ENCODE measurements at places on chromosomes 5 and 9.

DNA sequence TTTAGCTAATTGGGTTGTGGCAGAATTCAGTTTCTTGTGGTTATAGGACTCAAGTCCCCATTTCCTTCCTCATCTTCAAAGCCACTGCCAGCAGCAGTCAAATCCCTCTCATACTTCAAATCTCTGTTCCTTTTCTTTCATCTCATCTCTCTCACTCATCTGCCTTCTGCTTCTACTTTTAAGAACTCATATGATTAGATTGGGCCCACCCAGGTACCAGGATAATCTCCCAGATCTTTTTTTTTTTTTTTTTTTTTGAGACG lies 8.0 kb upstream of the REEP5 start:
- DNase-seq = no peak

GRCh38 chr9:18793122-18793521 lies 239.9 kb downstream of the SAXO1 start:
- no peak for DNase-seq

GRCh38 chr9:128419061-128419925 lies 1.4 kb upstream of the CERCAM start:
- DNase-seq = no peak

- no peak for DNase-seq
Observed at GRCh38 chr9:87876708-87877107, 6.0 kb upstream of the SPATA31E1 start.

DNA sequence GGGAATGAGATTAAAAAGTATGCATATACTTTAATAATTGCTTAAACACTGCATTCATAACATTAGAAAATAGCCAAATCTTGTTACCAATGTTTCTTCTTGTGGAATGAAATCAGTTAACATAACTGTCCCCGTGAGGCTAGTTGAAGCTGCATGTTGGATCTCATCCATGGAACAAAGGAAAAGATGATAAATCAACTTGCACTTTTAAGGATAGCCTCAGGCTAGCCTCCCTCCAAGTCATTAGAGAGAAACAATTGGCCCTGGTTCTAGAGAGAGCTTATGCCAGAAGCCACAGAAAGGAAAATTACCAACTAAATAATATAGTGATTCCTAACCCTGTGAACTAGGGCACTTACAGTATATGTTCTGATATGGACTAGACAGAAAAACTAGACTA lies 66.9 kb downstream of the GRIN3A start:
- DNase-seq = no peak

DNA sequence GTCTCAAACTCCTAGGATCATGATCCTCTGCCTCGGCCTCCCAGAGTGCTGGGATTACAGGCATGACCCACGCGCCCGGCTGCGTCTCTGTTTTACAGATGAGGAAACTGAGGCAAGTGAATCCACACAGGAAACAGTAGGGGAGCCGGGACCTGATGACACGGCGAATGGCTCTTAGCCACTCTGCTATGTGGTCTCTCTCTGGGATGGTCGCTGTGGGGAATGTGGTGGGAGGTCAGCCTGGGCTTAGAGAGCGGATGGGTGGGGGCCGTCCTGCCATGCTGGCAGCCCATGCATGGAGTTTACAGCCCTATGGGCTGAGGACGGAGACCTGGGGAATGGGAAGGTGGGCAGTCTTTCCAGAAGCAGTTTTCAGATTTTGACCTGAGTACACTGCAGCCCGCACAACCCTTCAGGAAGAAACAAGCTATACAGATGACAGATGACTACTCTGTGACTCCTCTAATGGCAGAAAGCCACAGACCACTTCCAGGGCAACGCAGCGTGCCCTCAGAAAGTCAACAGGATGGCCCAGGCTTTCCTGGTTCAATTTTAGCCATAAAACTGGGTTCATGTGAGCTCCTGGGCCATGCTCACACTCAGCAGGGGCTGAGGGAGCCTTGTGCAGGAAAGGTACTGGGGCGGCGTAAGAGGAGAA lies 136.1 kb upstream of the RAPGEF1 start:
- DNase-seq = no peak

DNA sequence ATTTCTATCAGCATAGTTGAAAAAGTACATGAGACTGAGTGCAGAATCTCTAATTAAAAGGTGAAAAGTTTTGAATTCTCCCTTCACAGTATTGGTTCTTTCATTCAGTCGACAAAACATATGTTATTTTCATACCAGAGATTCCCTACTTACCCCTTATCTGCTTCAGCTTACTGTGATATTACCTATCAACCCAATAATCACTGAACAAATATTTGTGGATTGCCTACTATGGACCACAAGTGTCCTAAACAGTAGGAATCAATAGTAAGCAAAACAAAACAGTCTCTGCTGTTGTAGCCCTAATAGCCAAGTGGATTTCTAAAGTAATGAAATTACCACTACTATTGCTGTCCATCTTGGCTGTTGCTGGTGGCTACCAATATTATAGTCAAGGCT lies 11.5 kb downstream of the CCDC152 start:
- DNase-seq = no peak

- DNase-seq = no peak
Observed at GRCh38 chr9:116524778-116525470, 162.2 kb upstream of the TRIM32 start.

GRCh38 chr5:151739939-151740335 lies 18.5 kb downstream of the ATOX1 start:
- no peak for DNase-seq

- no peak for DNase-seq
Observed at GRCh38 chr5:32767948-32768467, 56.9 kb downstream of the NPR3 start.

- DNase-seq = no peak
Observed at GRCh38 chr9:107650995-107651394, 161.4 kb upstream of the KLF4 start.

DNA sequence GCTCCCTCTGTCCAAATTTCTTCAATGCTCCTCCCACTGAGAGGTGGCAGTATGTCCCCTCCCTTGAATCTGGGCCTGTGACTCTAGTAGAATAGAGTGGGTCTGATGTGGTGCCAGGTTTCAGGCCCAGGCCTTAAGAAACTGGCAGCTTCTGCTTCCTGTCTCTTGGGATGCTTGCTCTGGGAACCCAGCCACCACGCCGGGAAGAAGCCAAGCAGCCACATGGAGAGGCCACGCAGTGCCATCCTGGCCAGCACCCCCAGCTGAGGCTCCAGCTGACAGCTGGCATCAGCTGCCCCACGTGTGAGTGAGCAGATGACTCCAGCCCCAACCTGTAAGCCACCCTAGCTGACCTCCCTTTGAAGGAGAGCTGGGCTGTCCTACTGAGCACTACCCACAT lies 7.3 kb upstream of the TSPAN17 start:
- DNase-seq = peak; percentile 92

DNA sequence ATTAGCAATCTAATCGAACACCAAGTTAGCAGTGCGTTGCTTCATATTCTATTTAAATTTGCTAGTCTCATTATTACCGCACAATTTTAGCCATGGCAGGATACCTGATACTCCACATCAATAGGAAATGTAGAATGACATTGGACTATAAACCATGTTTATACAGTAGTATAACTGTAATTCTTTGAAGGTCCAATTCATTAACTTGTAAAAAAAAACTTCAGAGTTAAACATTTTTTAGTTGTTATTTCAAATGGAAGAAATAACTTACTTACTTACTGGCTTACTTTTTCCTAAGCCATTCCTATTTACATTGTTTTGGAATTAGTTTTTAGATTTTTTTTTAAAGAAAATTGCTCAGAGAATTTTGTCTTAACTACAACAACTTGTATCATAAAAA lies 35.4 kb upstream of the ACOT12 start:
- DNase-seq = no peak

- no peak for DNase-seq
Observed at GRCh38 chr5:98458004-98458403, 315.5 kb upstream of the RGMB start.

DNA sequence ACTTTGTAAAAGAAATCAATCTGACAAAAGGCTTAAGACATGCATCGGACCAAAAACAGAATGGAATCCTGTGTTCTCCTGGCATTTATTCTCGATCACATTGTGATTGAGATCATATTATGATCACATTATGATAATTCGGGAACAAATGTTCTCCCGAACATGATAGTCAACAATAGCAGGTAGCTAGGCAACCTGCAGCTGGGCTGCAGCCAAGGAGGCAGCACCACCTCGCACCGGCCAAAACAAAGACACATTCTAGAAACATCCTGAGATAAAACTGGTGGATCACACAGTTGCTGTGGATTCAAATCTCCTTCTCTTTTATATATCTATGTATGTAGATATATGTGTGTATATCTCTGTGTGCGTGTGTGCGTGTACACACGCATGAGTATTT lies 480.6 kb upstream of the CYLC2 start:
- no peak for DNase-seq

GRCh38 chr9:100066539-100066938 lies 32.3 kb downstream of the ERP44 start:
- DNase-seq = no peak

GRCh38 chr5:131821221-131821620 lies 24.4 kb upstream of the FNIP1 start:
- DNase-seq = no peak

DNA sequence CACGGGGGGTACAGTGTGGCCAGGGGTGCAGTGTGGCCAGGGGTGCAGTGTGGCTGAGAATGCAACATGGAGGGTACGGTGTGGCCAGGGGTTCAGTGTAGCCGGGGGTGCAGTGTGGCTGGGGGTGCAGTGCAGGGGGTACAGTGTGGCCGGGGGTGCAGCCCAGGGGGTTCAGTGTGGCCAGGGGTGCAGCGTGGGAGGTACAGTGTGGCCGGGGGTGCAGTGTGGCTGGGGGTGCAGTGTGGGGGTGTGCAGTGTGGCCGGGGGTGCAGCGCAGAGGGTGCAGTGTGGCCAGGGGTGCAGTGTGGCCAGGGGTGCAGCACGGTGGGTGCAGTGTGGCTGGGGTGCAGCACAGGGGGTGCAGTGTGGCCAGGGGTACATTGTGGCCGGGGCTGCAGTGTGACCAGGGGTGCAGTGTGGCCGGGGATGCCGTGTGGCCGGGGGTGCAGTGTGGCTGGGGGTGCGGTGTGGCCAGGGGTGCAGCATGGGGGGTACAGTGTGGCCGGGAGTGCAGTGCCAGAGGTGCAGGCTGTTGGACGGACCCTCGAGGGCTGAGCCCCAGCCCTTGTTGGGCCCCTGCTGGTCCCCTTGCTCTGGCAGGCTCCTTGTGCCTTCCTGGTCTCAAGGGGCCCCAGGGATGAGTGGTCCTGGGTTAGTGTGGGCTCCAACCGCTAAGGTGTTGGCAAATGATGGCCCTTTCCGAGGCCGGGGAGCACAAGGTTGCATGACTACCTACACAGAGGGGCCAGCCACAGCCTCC lies 17.9 kb downstream of the TPPP start:
- DNase-seq = no peak

DNA sequence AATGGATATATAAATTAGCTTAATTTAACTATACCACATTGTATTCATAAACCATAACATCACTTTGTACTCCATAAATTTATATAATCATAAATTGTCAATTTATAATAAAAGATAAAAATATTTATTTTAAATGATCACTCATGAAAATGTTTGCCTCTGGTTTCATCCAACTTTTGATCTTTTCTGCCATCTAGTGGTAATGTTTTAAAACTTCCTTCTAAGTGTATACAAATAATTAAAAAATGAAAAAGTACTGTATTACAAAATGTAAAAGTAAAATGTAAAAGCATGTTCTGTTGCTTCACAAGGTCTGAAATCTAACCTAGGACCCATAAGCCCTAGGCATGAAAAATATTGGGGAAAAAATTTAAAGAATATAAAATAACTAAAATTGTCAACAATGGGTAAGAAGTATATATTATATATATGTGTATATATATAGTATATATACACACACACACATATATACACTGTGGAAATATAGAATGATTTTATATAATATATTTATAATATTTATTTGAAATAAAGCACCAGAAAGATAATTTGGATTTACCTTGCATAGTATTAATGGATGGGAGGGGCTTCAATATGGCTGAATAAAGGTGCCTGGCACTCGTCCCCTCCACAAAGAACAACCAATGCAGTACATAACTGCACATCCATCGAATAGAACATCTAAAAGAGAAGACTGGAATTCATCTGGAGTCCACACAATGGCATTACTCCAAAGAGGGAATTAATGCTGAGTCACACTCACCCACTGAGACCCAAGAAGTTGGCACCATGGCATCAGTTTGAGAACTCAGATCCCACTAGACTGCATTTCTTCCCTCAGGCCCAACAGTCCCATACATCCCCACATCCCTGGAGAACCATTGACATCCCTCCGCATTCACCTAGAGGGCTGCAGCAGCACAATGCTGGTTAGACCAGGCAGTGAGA lies 32.5 kb downstream of the ANXA1 start:
- no peak for DNase-seq

DNA sequence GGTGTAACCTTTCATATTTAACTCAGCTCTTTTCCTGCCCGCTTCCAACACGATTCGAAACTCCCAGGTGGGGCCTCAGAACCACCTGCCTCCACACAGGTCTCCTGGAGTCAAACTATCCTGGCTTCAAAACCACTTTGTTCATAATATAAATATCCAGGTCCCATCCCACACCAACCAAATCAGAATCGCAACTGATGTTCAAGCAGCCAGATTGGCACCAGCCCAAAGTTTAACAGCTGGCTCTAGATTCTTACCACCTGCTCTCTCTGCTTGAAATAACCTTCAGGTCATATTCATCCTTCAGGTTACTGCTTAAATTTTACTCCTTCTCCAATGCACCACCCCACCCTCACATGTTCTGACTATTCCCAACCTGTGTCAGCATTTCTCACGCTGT lies 231.4 kb upstream of the TRPM3 start:
- peak; percentile 76 for DNase-seq

GRCh38 chr5:4802044-4802443 lies 338.1 kb upstream of the ADAMTS16 start:
- DNase-seq = no peak

DNA sequence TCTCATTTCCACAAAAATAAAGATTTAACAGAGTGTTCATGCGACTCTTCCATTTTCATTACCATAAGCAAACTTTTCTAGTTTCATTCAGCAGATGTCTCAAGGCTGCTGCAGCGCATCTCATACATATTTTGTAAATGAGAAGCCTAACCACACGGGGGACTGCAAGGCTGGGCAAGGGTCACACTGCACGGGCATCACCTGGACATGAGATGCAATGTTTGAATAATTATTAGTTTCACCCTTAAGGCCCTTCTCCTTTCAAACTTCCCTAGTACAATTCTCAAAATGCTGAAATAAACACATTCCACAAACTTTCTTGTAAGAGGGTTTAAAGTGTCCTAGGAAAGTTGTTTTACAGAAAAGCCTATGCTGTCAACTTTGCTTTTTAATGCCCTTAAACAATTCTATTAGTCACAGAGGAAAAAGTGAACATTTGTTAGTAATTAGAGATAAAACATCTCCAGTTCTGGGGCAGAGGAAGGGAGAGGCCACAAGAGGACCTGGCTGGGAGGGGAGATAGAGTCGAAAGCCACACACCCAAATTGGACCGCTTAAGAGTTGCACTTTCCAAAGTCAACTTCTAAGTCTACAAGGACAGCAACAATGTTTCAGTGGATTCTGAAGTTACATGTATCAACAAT lies 1.3 kb downstream of the DENND1A start:
- no peak for DNase-seq

GRCh38 chr5:155616779-155617392 lies 603.3 kb downstream of the KIF4B start:
- DNase-seq = no peak

- DNase-seq = peak; percentile 45
Observed at GRCh38 chr5:36876965-36877666, 547 bp downstream of the NIPBL start.

Data from DMS 273 treated with DMSO at 0.1 percent for 48 hours (cell line).